Smooth muscle cell of bladder (primary cell): ENCODE measurements at places on chromosomes 2 and 18. TPM values are rescaled to one million over a fixed set of nuclear protein-coding genes. Genes with fewer than 3 reads are reported as not detected.

TTC32 gene
- 4.2 and 5.0 TPM in 2 replicates for total RNA-seq

SIGLEC15 gene
- total RNA-seq = 0.14 and 0.92 TPM in 2 replicates

ERBB4 gene
- under 0.01 TPM in 1 of 2 replicates, not detected in the other for total RNA-seq

CRYBA2 gene
- not detected in 2 replicates for total RNA-seq

PRADC1 gene
- 10.9 and 11.5 TPM in 2 replicates for total RNA-seq

GPR35 gene
- 0.28 and 0.74 TPM in 2 replicates for total RNA-seq

PLGLB1 gene
- 0.43 and 1.8 TPM in 2 replicates for total RNA-seq

GAD1 gene
- total RNA-seq = 0.09 and 0.28 TPM in 2 replicates

NGEF gene
- total RNA-seq = 0.74 and 1.1 TPM in 2 replicates

CFAP65 gene
- not detected in 2 replicates for total RNA-seq

DAPL1 gene
- not detected in 2 replicates for total RNA-seq

HSBP1L1 gene
- total RNA-seq = 9.2 and 9.7 TPM in 2 replicates

ANTXR1 gene
- total RNA-seq = 262 and 309 TPM in 2 replicates

CROCC2 gene
- 0.09 and 0.14 TPM in 2 replicates for total RNA-seq

CGREF1 gene
- 7.0 and 8.2 TPM in 2 replicates for total RNA-seq

PPP1R1C gene
- 1.00 TPM in 1 of 2 replicates, not detected in the other for total RNA-seq

C2orf66 gene
- total RNA-seq = not detected in 2 replicates

HOXD8 gene
- total RNA-seq = 1.1 and 1.6 TPM in 2 replicates

GDF7 gene
- 0.09 and 0.14 TPM in 2 replicates for total RNA-seq

DCDC2C gene
- total RNA-seq = not detected in 2 replicates

NCKAP5 gene
- 1.2 and 4.3 TPM in 2 replicates for total RNA-seq

ZNF638 gene
- total RNA-seq = 98.2 and 118 TPM in 2 replicates

FAM117B gene
- total RNA-seq = 5.4 and 10.5 TPM in 2 replicates

UGT1A4 gene
- total RNA-seq = not detected in 2 replicates

UGT1A7 gene
- total RNA-seq = 0.28 and 0.46 TPM in 2 replicates

VWC2L gene
- under 0.01 TPM in 1 of 2 replicates, not detected in the other for total RNA-seq

PRKAG3 gene
- not detected in 2 replicates for total RNA-seq

KLHL29 gene
- 3.4 and 4.3 TPM in 2 replicates for total RNA-seq

RBM44 gene
- 0.14 and 0.28 TPM in 2 replicates for total RNA-seq

DSG1 gene
- total RNA-seq = not detected in 2 replicates

MOB4 gene
- total RNA-seq = 23.3 and 23.6 TPM in 2 replicates

RAB3GAP1 gene
- total RNA-seq = 63.3 and 66.7 TPM in 2 replicates

FSIP2 gene
- under 0.01 TPM in 2 replicates for total RNA-seq

NAGK gene
- 45.4 and 60.7 TPM in 2 replicates for total RNA-seq

RTP5 gene
- total RNA-seq = not detected in 2 replicates

IL1RL1 gene
- total RNA-seq = 0.14 and 0.18 TPM in 2 replicates

ABI2 gene
- total RNA-seq = 21.9 and 25.1 TPM in 2 replicates

R3HDM1 gene
- total RNA-seq = 3.8 and 4.3 TPM in 2 replicates

PLCD4 gene
- total RNA-seq = 1.8 TPM in 2 replicates

CCDC68 gene
- 6.9 and 27.0 TPM in 2 replicates for total RNA-seq

CD8B2 gene
- not detected in 2 replicates for total RNA-seq

CCDC93 gene
- 23.8 and 26.5 TPM in 2 replicates for total RNA-seq

EDAR gene
- total RNA-seq = not detected in 2 replicates

CTNNA2 gene
- total RNA-seq = not detected in 2 replicates

POTEJ gene
- total RNA-seq = not detected in 2 replicates

ADGRF3 gene
- under 0.01 TPM in 2 replicates for total RNA-seq

RNU2-63P gene
- total RNA-seq = 325 TPM in 1 of 2 replicates, not detected in the other
